ENCODE measurements at places on chromosomes 11 and 22.

- no peak for DNase-seq
Observed at GRCh38 chr11:370070-370941, 1.0 kb downstream of the B4GALNT4 start.

- no peak for DNase-seq
Observed at GRCh38 chr22:17641269-17641668, 2.7 kb downstream of the BCL2L13 start.

DNA sequence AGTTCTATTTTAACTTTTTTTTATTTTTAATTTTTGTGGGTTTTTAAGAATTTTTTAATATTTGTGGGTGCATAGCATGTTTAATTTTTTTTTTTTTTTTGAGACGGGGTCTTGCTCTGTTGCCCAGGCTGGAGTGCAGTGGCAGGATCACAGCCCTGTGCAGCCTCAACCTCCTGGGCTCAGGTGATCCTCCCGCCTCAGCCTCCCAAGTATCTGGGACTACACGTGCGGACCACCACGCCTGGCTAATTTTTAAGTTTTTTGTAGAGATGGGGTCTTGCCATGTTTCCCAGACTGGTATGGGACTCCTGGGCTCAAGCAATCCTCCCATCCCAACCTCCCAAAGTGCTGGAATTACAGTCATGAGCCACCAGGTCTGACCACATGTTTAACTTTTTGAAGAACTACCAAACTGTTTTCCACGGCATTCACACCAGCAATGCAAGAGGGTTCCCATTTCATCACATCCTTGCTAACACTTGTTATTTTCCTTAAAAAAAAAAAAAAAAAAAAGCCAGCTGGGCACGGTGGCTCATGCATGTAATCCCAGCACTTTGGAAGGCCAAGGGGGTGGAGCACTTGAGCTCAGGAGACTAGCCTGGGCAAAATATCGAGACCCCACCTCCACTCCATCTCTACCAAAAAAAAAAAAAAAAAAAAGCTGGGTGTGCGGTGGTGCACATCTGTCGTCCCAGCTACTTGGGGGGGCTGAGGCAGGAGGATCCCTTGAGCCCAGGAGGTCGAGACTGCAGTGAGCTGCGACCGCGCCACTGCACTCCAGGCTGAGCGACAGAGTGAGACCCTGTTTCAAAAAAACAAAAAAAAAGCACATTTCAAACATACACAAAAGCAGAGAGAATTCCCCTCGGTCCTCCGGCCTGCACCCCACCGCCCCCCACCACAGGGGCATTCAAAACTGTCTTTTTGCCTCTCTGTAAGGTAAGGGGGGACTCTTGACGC is 16.7 kb upstream of the TXNRD2 start:
- no peak for DNase-seq

- no peak for DNase-seq
Observed at GRCh38 chr22:44956840-44957767, 52.7 kb downstream of the PHF21B start.

GRCh38 chr11:78876676-78877075 is 302.0 kb upstream of the NARS2 start:
- no peak for DNase-seq

- no peak for DNase-seq
Observed at GRCh38 chr11:129814244-129815014, 1.2 kb upstream of the TMEM45B start.

DNA sequence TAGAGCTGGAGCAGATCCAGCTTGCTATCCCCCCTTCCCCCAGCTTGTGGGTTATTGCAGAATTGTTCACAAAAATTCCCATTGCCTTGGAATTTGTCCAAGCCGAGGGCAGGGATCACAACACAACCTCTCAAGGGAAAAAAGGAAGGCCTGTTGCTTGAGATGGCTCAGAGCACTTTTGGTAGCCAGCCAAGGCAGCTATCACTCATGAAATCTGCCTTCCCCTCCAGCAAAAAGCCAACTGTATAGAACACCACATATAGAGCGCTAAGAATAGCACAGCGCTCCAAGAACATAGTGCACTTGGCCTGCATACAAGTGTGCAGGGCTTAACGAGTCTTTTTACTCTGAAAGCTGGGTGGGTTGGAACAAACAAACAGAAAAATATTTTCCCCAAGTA is 46.2 kb downstream of the FAM83F start:
- DNase-seq: no peak

- DNase-seq: no peak
Observed at GRCh38 chr11:82527081-82527584, 206.5 kb downstream of the FAM181B start.

DNA sequence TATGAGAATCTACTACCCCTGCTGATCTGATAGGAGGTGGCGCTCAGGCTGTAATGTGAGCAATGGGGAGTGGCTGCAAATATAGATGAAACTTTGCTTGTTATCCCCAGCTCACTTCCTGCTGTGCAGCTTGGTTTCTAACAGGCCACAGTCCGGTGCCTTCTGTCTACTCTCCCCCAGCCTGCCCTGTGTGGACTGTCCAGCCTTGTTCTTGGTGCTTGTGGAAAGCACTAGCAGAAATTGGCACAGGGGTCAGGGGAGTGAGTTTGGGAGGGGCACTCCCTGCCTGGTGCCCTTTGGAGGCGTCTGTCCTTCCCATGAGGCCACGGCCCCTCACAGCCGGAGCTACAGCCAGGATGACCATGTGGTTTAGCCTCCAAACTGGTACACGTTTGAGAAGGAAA is 14.3 kb downstream of the MOV10L1 start:
- DNase-seq: no peak

- no peak for DNase-seq
Observed at GRCh38 chr11:134750619-134751018, 338.6 kb upstream of the B3GAT1 start.

DNA sequence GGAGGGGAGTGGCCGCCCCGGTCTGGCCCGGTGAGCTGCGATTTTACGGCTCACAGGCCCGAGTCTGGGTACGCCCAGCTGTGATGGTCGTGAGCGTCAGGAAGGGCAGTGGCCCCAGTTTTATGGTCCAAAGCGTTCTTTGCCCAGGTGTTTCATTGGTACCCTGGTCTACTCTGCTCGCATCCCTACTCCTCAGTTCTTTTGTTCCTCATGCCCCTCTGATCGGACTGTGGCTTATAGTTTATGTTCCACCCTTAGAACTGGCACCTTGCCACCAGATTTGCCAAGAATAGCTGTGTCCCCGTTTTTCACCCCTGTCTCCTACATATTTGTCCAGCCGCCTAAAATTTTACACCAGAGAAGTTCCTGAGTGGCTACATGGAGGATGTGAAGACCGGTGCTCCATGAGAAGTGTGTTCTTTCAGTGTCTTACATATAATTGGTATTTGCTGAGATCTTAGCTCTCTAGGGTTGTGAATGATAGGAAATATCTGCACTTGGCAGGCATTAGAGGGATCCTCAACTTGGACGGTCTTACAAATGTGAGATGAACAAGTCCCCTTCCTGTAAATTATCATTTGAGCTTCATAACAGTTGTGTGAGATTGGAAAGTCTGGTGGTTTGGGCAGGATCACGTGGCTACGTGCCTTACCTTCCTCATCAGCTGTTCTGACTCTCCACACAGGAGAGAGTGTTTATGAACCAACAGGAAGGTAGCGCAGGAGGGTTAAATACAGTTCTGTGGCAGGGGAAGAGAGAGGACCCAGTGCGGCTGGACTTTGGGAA is 1.1 kb downstream of the PANX1 start:
- DNase-seq: no peak

GRCh38 chr11:102323542-102324251 is 6.4 kb downstream of the BIRC3 start:
- no peak for DNase-seq

DNA sequence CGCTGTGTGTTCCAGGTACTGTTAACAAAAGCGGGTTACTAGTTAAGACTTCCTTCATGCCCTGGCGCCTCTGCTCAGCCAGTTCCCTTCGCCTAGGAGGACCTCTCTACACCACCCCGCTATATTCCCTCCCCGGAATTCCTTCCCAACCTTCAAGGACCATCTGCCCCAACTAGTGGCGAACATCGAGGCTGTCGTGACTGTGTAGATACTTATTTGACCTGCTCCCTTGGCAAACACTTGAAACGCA is 450 bp upstream of the BCL2L13 start:
- no peak for DNase-seq

- DNase-seq: no peak
Observed at GRCh38 chr11:3631331-3631730, 10.5 kb downstream of the ART5 start.

DNA sequence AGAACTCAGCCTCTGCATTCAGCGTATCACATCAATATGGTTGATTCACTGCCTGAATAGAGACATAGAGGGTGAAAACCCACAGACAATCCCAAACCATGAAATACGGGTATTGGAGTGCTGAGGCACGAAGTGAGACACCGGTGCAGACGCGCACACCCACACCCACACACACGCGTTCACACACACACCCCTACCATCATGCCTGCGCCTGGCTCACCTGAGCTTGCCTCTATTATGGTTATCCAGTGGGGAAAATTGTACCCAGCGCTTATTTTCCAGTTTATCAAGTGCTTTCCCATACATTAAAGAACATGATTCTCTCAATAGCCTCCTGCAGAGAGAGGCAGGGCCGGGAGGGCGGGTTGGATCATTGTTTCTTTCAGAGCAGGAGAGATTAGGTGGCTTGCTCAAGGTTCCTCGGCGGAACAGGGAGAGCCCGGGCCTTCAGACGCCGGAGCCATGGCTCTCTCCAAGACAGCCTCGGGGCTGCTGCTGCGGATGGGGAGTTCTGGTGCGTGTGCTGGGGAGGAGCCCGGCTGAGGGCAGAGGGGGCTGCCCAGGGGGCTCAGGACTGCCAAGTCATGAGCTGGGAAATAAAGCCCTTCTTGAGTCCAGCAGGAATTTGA is 78.9 kb upstream of the THY1 start:
- DNase-seq: no peak

- DNase-seq: no peak
Observed at GRCh38 chr11:107856981-107857517, 1.5 kb downstream of the SLC35F2 start.

GRCh38 chr11:58726737-58727414 is 4.9 kb downstream of the GLYAT start:
- no peak for DNase-seq

DNA sequence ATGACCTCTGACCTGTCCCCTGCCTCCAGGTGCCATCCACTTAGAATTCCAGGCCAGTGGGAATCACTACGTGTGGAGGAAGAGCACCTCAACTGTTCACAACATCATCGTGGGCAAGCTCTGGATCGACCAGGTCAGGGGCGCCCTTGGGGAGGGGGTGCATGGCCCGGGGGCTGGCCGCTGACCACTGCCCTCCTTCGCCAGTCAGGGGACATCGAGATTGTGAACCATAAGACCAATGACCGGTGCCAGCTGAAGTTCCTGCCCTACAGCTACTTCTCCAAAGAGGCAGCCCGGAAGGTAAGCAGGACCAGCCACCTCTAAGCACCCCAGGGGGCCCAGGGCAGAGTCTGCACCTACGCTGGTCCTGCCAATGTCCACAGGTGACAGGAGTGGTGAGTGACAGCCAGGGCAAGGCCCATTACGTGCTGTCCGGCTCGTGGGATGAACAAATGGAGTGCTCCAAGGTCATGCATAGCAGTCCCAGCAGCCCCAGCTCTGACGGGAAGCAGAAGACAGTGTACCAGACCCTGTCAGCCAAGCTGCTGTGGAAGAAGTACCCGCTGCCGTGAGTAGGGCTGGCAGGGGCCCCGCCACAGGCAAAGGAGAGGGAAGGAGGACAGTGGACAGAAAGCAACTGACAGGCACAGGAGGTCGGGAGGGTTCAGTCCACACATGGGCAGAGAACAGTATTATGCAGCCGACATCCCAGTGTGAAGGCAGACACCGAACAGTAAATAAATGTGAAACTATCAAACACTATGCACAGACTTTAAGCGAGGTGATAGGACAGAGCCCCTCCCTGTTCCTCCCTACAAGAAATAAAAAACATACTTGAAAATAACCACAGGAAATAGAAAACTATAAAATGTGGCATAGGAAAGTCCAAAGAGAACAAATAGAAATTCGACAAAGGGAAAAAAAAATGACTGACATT is 74.9 kb downstream of the MORC2 start:
- no peak for DNase-seq

Data from AG04449 (cell line).